Daoy (cell line): ENCODE measurements at places on chromosomes 1 and 21. TPM values are rescaled to one million over a fixed set of nuclear protein-coding genes. Genes with fewer than 3 reads are reported as not detected.

DNA sequence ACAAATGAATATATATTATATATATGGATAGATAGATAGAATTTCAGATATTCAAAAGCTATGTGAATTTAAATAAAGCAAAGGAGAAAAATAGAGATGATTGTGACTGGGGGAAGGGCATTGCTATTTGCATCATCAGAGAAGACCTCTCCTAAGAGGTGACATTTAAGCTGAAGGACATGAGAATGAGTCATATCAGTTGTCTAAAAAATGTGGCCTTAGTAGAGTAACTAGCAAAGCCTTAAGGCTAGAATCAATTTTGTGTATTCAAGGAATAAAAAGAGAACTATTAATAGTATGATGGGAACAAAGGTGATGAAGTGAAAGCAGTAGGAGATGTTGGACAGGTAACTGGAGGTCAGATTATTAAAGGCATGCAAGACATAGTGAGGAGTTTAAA lies 34.8 kb upstream of the SLC35F3 start:
- DNase-seq: no peak

The NPHS2 gene
- total RNA-seq: not detected in 2 replicates

The ESRRG gene
- 0.17 TPM in 1 of 2 replicates, not detected in the other for total RNA-seq

GRCh38 chr1:58545591-58546519 lies 671 bp downstream of the OMA1 start:
- peak; percentile 85 for DNase-seq

DNA sequence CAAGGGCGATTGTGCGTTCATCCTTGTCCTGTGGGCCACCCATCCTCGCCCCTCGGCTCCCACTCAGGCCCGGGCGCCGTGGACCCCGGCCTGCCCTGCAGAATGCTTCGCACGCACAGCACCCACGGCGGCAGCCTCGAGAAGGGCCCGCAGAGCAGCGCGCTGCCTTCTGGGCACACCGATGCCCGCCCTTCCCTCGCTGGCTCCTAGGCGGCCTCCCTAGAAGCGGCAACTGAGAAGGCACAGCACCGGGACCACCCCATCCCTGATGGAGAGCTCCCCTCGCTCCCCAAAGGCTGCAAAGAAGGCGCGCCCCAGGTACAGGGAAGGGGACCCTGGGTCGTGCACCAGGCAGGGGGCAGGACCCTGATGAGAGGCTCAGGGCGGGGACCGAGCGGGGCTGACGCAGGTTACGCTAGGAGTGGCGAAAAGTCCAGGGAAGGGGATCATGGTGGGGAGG lies 971 bp downstream of the CAPZB start:
- no peak for DNase-seq

The KRTAP27-1 gene
- total RNA-seq: not detected in 2 replicates

The KRTAP12-2 gene
- not detected in 2 replicates for total RNA-seq
